ENCODE measurements at places on chromosomes 1 and 21.

DNA sequence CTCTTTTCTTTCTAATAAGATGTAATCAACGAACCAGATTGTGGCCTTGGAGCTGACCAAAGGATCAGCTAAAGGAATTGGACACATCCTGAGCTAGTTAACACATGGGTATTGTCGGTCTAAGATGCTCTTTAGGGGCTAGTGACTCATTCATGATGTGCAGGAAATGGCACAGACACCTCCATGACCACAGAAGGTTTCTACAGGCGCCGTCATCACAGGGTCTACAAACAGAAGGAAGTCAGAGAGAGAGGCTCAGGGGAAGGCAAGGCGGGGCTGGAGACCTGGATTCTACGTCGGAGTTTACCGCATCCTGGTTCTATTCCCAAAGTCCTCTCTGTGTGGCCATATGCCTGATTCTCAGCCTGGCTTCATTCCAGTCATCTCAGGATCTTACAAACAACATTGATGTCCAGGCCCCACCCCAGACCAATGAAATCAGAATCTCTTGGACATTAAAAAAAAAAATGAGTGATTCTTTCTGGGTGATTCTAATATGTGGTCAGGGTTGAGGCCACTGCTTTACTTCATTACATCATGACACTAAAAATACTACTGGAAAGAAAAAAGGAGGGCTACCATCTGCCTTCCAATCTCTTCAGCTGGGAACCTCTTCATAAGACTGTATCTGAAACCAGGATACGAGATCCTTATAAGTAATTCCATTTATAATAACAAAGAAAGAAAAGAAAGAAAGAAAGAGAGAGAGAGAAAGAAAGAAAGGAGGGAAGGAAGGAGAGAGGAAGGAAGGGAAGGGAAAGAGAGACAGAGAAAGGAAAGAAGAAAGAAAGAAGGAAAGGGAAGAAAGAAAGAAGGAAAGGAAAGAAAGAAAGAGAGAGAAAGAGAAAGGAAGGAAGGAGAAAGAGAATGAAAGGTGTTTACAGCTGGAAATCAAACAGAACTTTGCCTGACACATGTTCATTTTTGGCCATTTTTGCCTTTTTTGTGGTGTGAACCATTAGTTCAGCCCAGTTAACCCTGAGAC is 11.6 kb upstream of the KCNJ15 start:
- DNase-seq = peak; percentile 92

- no peak for DNase-seq
Observed at GRCh38 chr1:210416681-210417080, 88.0 kb downstream of the HHAT start.

DNA sequence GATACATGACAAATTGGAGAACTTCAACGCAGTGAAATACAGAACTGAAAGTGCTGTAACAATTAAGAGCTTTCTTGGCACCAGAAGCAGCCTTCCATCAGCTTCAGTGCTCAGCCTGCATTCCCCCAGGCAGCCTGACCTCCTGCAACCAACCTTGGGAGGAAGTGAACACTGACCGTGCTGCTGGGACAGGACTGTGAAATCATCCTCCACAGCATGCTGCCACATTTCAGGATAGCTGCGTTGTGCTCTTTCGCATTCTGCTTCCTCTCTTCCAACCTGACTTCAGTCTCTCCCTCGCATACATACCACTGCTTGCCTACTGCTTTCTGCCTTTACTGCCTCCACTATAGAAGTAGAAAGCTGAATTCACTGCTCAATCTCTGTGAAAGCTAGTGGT is 388.6 kb downstream of the RWDD3 start:
- no peak for DNase-seq

DNA sequence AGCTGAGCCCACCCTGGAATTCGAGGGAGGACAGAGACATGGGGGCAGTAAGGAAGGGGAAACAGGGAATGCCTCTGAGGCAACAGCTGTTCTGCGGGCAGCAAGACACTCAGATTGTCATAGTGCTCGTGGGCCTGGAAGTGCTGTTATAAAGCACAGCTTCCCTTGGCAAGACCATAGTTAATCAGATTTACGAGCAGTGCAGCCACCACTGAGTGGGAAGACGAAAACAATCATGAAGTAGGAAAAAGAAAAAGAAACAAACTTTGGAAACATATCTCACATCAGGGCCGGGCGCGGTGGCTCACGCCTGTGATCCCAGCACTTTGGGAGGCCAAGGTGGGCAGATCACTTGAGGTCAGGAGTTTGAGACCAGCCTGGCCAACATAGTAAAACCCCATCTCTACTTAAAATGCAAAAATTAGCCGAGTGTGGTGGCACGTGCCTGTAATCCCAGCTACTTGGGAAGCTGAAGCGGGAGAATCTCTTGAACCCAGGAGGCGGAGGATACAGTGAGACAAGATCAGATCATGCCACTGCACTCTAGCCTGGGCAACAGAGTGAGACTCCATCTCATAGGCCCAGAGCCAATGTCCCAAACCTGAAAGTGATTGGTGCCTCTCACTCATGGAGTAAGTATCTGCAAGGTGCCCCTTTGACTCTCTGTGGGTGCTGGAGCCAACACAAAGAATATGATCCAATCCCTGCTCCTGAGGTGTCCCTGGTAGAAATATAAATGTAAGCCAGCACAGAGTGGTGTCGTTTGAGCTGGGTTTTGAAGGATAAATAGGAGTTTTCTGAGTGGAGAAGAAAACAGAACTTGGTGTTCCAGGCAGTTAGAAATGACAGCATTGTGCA is 55.6 kb upstream of the GPR153 start:
- no peak for DNase-seq

GRCh38 chr1:78281580-78281979 is 209.2 kb upstream of the PTGFR start:
- no peak for DNase-seq

DNA sequence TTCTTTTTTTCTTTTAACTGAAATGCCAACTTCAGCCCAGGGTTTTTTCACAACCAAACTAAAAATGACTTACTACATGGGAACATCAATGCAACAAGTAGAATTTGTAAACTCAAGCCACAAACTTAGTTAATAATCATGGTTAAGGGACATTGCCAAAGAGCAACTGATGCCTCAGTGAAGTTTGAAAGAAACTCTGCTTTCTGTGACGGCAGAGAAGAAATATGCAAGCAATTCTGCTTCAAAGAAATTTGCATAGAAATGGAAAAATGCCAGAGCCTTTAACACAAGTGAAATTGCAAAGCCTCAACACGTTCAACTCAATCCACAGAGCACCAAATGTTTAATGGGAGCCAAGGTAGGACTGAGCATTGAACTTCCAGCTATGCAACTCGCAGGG is 5.0 kb upstream of the CHD5 start:
- peak; percentile 75 for DNase-seq

DNA sequence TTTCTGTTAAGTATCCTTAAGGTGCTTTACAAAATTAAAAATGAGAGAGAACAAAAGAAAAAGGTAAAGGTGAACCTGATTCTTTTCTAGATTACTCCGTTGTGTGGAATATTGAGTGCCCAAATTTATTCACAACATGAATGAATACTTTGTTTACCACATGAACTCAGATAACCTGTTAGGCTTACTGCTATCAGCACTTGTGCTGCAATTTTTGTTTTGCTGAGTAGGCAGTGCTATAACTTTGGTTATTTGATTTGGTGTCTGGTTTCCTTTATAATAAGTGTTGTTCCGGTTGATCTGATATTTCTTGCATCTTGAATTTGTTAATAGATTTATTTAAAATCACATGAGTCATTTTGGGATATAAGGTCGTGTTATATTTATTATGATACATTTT is 195.9 kb downstream of the NEGR1 start:
- DNase-seq = no peak

GRCh38 chr1:87155170-87155569 is 173.5 kb upstream of the LMO4 start:
- no peak for DNase-seq

- no peak for DNase-seq
Observed at GRCh38 chr21:28063241-28064216, 929.1 kb downstream of the LTN1 start.
